ENCODE measurements at places on chromosomes 1 and 21.

GRCh38 chr1:101006553-101006952, 19.0 kb downstream of the DPH5 start:
- DNase-seq = no peak

DNA sequence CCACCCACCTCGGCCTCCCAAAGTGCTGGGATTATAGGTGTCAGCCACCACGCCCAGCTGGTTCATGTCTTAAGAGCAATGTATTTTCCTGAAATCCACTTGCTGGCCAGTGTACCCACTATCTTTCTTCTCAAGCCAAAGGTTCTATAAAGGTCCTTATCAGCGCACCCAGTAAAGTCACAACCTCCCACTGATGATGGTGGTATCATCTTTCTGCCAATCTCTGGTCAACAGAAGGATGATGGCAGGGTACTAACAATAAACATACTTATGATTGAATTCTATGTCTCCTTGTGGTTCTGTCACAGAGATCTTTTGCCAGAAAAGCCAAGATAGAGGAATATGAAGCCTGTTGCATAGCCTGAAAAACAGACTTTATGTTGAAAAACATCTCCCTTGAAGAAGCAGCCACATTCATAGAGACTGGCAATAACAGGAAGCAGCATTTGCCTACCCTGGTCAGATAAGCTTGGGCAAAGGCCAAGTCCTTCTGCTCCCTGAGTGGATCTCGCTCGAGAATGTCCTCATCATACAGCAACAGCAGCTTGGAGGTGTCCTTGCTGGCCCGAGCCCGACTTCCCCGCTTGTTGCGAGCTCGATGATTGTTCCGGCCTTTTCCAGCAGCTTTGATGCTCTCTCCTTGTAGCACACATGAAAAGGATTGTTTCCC, 73.0 kb downstream of the DAP3 start:
- no peak for DNase-seq

- DNase-seq = no peak
Observed at GRCh38 chr1:209655411-209656231, 3.4 kb upstream of the LAMB3 start.

GRCh38 chr1:84569216-84569615, 5.0 kb downstream of the CTBS start:
- no peak for DNase-seq

DNA sequence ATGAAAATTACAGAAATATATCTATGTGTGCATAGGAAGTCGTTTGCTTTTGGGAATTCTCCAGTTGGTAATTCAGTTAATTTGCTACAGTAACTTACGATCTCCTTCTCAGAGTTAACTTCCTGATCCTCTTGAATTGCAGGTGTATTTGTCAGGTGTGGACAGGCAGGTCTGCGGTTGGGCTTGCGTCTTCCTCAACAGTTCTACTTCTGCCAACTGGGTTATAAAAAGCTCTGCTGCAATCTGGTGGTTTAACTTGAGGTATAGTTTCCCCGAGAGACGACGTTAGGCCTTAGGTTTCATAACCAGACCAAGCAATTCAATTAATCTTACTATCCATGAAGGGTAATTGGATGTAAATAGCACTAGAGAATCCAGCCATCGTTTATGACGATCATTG, 88.2 kb downstream of the GABPA start:
- no peak for DNase-seq

DNA sequence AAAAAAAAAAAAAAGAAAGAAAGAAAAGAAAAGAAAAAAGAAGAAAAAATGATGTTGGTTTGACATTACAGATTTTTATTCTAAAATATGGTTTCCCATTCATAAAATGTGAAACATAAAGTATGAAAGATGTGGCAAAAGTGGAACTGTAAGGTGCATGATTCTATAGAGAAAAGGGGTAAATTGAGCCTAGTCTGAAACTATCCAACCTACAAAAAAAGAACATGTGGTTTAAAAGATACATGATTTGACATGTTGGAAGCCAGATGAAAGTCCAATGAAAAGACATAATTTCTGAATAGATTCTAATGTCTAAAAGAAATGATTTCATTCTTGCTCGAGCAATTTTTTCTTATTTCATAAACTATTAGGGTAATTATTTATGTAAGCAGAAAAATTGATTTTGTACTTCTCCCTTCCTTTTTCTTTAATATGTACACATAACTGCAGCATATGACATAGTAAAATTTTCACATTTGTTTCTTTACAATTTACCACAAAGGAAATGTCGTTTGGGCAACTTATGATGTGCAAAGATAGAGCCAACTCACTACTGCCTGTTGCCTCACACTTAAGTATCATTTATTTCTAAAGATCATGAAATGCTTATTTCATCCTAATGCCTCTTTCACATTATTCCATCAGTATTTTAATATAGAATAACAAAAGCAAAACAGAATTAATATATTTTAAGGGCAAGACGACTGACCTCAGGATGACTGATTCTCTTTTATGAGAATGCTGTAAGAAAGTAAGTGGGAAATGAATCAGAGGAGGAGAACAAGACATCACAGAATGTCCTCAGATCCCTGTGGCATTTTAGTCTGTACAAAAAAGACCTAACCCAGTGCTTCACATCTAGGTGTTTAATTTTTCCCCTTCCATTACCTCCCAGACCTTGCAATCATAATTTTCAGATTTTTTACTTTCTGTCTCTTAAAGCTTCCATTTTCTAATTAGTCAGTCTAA, 165.8 kb upstream of the HMCN1 start:
- no peak for DNase-seq

GRCh38 chr1:167627865-167628641, 2.0 kb upstream of the RCSD1 start:
- no peak for DNase-seq

DNA sequence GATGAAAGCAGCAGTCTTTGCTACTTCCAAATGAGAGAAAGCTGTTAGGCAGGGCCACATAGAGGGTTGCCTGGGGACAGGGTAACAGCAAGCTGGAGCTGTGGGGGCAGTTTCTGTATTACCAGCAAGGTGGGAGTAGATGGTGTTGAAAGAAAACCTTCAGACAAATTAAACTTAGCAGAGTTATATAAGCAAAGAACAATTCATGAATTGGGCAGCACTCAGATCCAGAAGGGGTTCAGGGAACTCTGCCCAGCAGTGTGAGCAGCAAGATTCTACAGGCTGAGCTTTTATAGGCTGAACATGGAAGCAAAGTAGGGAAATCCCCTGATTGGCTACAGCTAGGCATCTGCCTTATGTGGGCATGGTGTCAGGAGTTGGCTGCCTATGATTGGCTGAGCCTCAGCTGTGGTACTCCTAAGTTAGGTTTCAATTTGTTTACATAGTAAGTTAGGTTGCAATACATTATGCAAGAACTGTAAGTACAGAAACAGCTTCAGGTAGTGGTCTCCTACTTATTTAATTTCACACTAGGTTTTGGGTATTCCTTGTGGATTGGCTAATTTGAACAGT, 64.1 kb upstream of the TMPRSS2 start:
- no peak for DNase-seq

DNA sequence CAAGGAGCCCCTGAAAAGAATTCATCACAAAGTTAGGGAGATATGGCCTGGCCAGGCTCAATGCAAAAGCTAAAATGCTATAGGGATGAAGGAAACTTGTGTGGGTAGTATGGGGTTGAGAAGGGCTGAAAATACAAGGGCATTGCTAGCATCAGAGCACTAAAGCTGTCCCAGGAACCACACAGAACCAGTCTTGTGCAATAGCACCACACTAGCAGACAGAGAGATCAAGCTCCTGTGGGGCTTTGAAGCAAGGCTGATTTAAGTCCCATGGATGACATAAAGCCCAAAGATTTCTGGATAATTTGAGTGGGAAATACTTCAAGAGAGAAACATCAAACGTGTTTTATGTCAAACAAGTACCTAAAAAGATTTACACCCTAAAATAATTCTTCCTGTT, 97.1 kb downstream of the VAV3 start:
- DNase-seq = no peak

DNA sequence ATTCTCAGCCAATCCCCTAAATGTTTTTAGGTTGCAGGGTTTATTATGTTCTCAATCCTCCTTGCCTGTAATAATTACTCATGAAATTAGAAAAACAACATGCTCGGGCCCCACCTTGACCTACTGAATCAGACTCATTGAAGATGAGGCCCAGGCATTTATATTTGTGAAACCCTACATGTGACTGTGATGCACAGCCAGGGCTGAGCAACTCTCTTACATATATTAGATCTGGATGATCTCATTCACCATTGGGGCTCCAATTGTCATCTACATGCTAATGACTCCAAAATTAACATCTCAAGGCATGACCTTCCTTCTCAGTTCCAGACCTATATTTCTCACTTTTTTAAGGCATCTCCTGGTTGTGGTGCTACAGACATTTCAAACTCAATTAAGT, 103.3 kb downstream of the WDR3 start:
- DNase-seq = no peak

DNA sequence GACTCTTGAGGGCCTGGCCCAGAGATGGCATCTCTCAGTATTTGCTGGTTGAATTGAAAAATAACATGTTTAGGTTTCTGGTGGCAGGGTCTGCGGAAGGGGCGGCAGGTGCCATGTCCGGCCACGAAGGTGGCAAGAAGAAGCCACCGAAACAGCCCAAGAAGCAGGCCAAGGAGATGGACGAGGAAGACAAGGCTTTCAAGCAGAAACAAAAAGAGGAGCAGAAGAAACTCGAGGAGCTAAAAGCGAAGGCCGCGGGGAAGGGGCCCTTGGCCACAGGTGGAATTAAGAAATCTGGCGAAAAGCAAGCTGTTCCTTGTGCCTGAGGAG, 14.3 kb upstream of the FGR start:
- DNase-seq = no peak

GRCh38 chr1:183958958-183959357, 78.6 kb downstream of the COLGALT2 start:
- no peak for DNase-seq

DNA sequence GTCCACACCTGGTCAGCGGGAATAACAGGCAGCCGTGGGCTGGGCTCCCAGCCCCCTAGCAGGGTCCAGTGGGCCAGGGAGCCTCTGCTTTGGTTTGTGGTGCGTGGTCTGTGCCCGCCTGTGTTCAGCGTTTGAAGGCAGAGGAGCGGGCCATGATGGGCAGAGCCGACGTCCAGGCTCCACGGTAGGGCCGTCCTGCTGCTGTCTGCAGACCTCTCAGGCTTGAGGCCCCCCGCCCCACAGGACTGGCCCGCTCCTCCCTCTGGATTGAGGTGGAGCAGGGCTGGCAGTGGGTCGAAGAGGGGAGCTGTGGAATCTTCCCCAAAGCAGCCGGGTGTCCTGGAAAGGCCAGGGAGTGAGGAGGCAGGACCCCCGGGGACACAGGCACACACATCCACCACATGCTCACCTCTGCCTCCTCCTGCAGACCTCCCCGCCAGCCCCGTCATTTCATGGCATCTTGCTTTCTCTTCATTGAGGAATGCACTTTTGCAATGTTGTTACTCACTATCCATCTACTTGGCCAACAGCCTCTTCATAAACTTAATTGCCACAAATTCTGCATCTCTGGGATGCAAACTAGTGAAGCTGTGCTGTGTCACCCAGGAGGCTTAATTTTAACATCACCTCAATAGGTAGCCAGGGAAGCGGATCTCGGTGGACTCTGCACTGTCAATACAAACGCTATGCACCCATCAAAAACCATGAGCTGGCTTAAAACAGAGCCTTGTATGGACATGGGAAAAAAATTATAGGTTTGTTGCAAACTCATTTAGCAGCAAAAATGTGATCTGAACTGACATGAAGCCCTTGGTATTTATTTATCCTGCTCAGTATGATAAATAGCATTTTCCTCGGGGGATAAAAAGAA, 85.9 kb downstream of the PDE9A start:
- no peak for DNase-seq

DNA sequence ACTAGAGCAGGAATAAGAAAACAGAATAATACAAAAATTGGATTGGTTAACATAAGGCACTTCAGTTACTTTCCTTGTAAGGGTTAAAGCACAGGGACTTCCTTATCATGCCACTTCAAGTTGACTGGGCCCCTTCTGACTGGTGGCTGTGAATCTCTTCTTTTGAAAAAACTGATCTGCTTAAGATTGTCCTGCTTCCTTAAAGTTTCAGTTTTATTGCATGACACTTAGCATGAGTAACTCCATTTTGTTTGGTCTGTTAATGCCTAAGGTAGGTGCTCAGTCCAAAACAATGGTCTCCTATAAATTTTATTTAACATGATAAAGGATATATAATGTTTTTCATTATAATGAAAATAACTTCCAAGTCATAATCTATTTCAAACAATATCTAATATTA, 37.6 kb downstream of the UBE2U start:
- DNase-seq = no peak

DNA sequence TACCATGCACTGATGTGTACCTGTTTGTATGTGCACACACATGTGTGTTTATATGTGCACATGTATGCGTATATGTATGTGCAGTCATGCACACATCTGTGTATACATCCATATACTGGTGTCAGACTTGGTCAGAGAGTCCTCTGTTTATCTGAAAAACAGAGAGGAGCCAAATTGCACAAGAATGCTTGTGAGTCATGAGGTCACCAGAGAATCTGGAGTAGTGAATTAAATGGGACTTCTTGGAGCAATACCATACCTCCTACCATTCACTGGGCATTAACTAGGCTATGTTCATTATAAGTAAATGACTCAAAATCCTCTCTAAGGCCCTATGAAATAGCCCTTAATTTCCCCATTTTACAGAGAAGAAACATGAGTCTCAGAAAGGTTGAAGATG, 272.1 kb upstream of the C1orf87 start:
- DNase-seq = no peak

GRCh38 chr1:20141466-20141865, 2.3 kb downstream of the PLA2G2F start:
- DNase-seq = no peak

DNA sequence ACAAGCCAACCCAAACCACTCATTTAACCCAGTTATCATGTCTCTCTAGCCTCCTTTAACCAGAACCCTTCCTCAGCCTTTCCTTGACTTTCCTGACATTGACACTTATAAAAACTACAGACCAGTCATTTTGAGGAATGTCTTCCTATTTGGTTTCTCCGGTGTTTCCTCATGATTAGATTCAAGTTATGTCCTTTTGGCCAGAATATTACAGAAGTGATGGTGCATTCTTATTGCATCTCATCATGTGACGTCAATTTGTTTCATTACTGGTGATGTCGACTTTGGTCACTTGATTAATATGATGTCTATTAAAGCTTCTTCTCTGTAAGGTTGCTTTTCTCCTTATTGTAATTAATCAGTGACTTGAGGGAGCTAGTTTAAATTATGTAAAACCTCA, 6.1 kb upstream of the RCSD1 start:
- no peak for DNase-seq

DNA sequence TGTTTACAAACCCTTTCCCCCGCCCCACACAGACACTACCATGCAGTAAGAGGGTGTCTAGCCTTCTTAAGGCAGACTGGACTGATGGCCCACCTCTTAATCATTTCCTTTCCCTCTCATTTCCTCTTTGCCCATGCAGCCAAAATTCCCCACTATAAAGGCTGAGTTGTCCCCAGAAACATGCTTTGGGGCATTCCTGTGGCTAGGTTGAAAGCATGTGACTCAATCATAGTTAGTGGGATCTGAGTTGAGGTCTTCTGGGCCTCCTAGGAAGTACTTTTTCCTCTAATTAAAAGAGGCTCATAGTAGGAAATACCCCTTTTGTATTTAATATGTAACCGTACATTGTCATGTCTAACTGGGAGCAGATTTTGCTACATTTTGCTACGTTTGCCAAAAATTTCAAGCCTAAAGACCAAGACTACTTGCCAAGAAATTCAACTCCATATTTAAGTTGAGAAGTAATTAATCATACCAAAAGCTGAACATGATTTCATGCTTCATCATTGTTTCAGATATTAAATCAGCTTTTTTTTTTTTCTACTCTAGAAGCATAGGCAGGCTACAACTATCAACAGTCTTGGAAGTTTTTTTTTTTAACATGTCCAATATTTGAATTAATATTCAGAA, 174.7 kb downstream of the ADGRL4 start:
- peak; percentile 52 for DNase-seq
